Amygdala (tissue), 56 donors: ENCODE measurements at places on chromosomes 2 and 18.

DNA sequence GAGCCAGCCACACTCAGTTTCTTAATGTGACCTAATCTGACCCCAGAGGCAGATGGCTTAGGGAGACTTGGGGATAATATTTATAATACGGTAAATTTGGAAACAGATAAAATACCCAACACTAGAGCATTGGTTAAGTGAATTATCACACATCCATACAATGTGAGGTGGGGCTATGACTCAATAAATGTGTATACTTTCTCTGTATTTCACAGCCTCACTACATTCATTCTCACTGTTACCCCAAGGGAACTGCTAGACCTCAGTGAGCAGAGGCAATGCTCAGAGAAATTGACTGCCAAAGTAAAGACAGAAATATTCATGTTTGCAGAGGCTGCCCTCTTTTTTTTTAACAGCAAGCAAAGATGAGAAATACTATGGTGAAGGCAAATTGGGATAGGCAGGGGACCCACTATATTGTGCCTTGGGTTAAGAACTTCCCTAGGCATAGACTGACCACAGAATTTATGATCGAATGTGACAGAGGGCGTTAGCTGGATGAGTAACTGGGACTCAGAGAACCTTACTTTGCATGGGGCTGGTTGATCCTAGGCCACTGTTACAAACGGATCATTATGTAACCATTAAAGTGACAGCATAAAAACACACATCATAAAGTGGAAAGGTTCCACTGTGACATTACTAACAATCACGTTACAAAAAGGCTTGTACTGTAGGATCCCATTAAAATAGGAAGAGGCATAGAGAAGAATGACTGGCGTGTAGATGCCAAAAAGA lies 246.0 kb upstream of the LYPD1 start:
- DNase-seq = no peak

- DNase-seq = no peak
These were observed 3.6 kb downstream of the KLF11 start for GRCh38 chr2:10046931-10047330.

DNA sequence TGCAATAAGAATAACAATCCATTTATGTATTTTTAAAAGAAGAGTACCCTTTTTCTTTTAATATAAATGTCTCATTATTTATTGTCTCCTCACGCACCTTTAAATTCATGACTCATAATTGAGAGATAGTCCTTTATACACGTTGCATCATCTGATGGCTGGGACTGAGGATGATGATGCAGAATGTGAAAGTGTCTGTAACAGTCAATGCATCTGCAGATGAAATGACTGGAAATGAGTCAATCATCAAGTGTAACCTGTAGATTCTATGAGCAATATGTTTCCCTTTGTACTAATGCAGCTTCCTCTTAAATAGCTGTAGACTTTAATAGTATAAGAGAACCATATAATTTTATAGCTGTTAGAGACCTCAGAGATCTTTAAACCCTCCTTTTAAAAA lies 26.1 kb upstream of the SYT4 start:
- DNase-seq = no peak

- no peak for DNase-seq
These were observed 464 bp downstream of the COL4A4 start for GRCh38 chr2:227163485-227163997.

DNA sequence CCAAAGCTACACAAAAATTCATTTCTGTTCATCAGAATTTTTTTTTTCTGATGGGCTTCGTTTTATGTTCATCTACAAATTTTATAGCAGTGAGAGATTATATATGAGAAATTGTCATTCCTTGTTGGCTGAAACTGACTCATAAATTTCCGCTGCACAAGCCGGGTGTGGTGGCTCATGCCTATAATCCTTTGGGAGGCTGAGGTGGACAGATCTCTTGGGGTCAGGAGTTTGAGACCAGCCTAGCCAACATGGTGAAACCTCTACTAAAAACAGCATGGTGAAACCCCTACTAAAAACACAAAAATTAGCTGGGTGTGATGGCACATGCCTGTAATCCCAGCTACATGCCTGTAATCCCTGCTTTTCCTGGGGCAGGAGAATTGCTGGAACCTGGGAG lies 72.0 kb downstream of the PLEKHM3 start:
- DNase-seq = no peak

DNA sequence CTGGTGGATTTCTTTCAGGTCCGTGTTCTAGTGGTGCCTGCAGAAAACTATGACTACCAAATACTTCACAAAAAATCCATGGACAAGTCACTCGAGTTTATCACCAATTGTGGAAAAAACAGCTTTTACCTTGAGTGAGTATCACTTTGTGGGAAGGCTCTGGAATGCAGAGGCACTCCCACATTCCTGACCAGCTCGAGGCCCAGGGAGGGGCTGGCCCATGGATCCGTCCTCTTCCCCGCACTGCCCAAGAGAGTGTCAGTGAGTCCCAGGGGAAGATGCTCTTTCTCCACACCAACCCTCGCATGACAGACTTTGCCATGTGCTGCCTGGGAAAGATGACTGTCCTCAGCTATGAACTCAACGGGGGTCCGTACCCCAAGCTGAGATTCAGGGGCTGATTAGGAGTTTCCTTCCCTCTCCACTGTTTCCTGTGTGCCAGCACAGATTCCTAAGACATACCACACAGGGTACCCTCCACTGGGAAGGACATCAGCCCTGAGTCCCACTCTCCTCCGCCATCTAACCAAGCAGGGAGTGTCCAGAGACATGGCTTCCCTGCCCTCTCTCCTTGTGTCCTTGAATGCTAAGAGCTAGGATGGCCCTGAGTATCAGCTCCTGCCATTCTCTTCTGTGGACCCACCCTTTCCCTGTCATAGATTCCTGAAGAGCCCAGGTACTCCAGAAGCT lies 155.9 kb downstream of the LAMA3 start:
- no peak for DNase-seq

DNA sequence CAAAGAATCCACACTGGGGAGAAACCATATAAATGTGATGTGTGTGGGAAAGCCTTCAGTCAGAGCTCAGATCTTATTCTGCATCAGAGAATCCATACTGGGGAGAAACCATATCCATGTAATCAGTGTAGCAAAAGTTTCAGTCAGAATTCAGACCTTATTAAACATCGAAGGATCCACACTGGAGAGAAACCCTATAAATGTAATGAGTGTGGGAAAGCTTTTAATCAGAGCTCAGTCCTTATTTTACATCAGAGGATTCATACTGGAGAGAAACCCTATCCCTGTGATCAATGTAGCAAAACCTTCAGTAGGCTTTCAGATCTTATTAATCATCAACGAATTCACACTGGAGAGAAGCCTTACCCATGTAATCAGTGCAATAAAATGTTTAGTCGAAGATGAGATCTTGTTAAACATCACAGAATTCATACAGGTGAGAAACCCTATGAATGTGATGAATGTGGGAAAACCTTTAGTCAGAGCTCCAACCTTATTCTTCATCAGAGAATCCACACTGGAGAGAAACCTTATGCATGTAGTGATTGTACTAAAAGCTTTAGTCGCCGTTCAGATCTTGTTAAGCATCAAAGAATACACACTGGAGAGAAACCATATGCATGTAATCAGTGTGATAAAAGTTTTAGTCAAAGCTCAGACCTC lies 16.7 kb upstream of the ZSCAN30 start:
- DNase-seq = no peak

GRCh38 chr2:24930768-24931167 lies 10.7 kb upstream of the ADCY3 start:
- no peak for DNase-seq

- DNase-seq = no peak
These were observed 6.1 kb upstream of the SERPINB8 start for GRCh38 chr18:63963615-63964256.

- no peak for DNase-seq
These were observed 77.5 kb downstream of the CDK15 start for GRCh38 chr2:201883606-201884369.

DNA sequence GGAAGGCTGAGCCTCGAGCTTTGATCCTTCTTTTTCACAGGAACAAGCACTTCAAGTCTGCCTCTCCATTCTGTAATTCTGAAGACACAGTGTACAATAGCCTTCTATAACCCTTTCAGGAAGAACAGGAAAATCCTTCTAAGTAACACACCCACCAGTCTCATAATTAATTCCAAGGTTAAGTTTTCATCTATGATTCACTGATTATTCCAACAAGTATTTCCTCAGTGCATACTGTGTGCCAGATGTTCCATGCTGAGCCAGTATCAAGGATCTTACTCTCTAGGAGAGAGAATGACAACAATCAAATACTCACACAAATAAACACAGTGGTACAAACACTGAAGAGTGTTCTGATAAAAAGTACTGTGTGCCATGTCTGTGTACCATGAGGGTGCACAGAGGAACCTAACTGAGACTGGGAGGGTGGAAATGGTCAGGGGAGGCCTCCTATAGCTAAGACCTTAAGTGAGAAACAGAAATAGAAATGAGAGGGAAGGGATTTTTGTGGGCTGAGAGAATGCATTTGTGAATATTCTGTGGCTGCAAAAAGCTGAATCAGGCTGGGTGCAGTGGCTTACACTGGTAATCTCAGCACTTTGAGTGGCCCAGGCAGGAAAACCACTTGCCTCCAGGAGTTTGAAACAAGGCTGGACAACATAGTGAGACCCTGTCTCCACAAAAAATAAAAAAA lies 7.3 kb upstream of the MTLN start:
- no peak for DNase-seq

- no peak for DNase-seq
These were observed 76.8 kb upstream of the SLC14A2 start for GRCh38 chr18:45538444-45538843.

GRCh38 chr2:229202646-229203045 lies 68.4 kb downstream of the PID1 start:
- no peak for DNase-seq

DNA sequence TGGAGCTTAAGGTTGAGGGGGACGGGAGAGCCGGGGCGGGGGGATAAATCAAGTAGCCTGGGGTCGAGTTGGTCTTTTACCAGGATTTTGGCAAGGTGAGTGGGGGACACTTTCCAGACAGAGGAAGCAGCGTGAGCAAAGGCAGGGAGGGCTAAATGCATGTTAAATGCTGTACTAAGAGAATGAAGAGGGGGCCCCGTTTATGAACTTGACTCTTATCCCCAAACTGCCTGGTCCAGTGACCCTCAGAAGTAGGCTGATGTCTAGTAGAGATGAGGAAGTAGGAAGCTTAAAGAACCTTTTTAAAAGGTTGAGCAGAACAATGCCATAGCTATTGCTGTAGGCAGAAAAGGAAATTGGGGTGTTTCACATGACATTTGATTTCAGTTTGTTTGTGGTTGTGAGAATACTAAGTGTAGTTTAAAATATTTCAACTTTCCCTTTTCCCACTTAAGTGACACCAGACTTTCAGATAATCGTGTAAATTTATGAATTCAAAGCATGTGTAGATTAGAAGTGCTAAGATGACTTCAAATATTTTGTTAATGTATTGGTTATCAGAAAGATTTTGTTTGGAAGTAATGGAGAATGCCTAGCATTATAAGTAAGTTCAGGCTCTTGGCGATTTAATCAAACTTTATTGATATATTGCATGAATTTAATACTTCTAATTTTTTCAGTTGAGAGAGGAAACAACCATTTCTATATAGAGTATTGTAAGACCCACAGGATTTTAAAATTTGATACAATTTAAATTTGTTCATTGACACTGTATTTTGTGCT lies 1.8 kb downstream of the REL start:
- DNase-seq = no peak

- DNase-seq = no peak
These were observed 6.9 kb downstream of the DCTN1 start for GRCh38 chr2:74373221-74373676.

DNA sequence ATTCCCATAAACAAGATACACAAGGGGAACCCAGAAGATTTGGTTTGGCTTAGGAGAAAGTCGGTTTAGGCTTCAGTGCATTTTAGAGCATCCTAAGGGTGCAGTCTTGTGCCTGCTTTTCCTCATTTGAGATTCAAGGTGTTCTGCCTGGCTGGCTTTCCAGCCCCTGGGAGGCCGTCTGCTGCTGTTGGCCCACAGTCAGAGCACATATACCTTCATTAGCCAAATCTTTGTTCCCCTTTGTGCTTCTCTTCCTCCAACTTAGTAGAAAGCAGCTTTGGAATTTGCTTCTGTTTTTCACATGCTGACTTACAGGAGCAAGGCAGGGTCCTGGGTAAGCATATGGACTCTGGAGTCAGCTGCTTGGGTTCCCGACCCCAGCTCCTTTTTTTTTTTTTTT lies 477.1 kb upstream of the TCF4 start:
- no peak for DNase-seq

- DNase-seq = no peak
These were observed 173.9 kb upstream of the CDH2 start for GRCh38 chr18:28350821-28351220.

DNA sequence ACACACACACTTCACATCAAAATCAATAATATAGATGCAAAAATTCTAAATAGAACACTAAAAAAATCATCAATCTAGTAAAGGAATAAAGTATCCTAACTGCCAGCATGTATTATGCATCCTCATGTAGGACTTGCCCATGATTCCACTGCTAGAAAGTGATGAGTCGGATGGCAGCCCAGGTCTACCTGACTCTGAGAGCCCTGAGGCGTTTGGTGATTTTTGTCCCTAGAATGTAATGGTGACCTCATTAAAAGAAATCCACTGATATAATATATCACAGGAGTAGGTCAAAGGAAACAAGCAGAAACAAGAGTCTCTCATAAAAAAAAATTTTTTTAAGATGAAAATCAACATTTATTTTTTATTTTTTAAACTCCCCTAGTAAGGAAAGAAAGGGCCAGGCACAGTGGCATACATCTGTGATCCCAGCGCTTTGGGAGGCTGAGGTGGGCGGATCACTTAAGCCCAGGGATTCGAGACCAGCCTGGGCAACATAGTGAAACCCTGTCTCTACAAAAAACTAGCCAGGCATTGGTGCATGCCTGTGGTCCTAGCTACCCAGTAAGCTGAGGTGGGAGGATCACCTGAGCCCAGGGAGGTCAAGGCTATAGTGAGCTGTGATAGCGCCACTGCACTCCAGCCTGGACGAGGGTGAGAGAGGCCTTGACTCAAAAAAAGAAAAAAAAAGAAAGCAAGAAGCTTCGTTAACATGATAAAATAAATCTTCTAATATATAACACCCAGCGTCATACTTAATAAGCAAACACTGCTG lies 24.4 kb upstream of the ACTG2 start:
- no peak for DNase-seq

GRCh38 chr2:44348400-44348799 lies 12.9 kb downstream of the PREPL start:
- DNase-seq = no peak

DNA sequence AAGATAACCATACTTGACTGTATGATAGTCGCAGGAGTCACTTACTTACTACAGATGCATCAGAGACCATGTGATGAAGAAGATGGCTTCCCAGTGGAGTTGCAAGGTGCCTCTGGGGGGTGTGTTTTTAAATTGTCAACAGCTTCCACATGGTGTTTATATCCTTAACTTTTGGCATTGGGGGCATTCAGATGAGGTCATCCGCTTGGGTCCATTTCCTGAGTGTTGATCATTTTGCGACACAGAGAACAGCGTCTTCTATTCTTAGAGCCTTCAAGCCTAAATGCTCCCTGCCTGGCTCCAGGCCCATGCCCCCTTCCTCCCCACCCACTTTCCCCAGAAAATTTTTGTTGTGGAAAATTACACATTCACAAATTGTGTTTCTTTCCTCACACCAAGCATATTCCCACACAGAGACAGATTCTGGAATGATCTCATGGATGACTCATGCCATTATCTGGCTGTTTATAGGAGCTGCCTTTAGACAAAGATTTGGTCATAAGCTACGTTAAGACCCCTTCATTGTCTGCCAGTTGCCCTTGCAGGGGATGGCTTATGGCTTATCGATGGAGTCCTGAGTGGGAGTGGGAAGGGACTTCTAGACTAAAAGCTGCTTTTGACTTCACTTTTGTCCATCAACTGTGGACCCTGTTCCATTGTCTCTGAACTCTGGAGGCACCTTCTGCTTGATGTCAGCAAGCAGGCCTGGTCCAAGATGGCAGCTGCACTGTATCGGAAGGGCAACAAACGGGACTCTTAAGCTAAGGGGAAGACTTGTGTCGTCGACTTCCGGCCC lies 91.8 kb downstream of the CABLES1 start:
- DNase-seq = no peak
